ENCODE measurements at places on chromosomes 5 and 9.

GRCh38 chr5:81302596-81302995 is 1.2 kb downstream of the ZCCHC9 start:
- DNase-seq = no peak

DNA sequence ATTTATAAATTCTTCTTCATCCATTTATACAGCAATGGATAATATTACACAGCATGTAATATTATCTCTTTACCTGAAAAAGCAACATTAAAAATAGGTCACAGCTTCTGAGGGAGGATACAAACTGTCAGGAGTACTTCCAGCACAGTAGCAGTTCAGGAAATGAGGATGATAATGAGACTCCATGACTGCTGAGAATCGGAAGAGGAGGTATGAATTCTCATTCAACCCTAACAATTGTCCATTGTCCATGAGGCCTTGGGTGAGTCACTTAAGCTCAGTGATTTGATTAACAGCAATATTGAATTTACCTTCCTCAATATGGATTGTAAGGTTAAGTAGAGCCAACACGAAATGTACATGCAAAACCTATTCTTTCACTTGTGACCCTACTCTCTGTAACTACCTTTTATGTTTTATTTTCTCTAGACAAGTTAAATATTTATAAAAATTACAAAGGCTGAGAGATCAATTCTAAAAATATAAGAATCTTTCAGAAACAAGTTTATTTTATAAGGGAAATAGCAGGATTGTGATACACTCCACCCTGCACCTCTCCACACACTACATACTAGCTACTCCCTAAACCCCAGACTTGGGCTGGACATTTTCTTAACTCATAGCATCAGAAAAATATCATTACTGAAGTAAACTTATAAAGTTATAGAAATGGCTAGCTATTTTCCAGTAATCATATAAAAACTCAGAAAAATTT is 159.1 kb upstream of the ACOT12 start:
- DNase-seq = no peak

GRCh38 chr5:73892806-73893205 is 266.8 kb downstream of the ARHGEF28 start:
- DNase-seq = no peak

DNA sequence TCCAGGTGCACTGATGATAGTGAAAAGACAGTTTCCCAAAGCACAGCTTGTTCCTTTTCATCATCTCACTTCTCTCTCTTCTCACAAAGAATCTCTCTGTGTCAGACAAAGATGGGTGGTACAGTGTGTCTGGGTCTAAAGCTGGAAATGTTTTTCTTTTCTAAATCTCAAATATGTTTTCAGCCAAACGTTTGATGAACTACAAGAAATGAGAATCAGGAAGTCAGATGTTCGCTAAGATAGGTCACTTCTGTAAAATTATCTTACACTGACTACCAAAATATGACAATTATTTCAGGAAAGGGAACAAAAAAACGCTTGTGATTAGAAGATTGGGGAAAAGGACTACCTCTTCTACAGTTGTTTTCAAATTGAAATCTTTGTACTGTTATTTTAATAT is 708.8 kb downstream of the PTPRD start:
- no peak for DNase-seq

- DNase-seq = no peak
These were observed 3.3 kb upstream of the IRX1 start for GRCh38 chr5:3592298-3592697.

GRCh38 chr5:97266576-97266975 is 83.5 kb upstream of the RIOK2 start:
- no peak for DNase-seq

All from NCI-H1417 treated with DMSO at 0.1 percent for 48 hours (cell line).